ENCODE measurements at places on chromosomes 2 and 18. TPM values are rescaled to one million over a fixed set of nuclear protein-coding genes. Genes with fewer than 3 reads are reported as not detected.

Gene DSC2
- 39.7 TPM for total RNA-seq

DNA sequence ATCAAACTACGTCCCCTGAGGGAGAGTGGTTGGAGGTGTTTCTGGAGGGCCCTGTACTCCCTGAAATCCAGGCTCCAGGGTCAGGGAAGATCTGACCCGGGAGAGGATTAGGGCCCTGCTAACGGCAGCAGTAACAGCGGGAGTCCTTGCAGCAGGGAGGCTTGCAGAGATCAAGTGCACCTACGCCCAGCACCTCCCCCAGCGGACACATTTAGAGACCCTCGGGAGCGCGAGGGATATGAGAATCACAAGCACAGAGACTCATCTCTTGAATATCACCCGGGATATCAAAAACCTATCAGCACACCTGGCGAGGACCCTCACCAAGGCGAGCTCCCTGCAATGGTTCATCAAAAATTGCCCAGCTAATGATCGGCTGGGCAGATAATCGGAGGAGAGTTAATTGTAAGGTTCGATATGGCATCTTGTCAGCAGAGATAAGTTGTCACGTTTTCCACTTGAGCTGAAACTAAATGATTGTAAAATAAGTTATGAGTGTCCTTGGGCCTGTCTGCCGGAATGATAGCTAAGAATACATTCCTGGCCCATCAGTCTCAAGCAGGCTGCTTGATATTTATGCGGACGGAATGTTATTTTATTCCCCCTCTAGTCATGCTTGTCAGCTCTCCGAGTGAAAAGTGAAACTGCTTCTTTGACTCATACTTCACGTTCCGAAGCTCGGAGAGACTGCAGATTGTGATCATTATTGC, 209.8 kb downstream of the GBX2 start:
- no peaks in the 10 kb centered on the region for H3K27me3 ChIP-seq
- H3K4me3 ChIP-seq, result no peak overlapping the region
- no peak for DNase-seq
- H3K4me1 ChIP-seq, result no peaks in the 10 kb centered on the region
- no peak overlapping the region for H3K27ac ChIP-seq

Gene ACVR2A
- total RNA-seq, result 18.1 TPM

GRCh38 chr2:189799531-189799930, 15.3 kb downstream of the PMS1 start:
- no peaks in the 10 kb centered on the region for H3K4me1 ChIP-seq
- DNase-seq, result no peak
- peaks cover 22% of the 10 kb centered on the region for H3K36me3 ChIP-seq
- no peak overlapping the region for H3K27ac ChIP-seq

DNA sequence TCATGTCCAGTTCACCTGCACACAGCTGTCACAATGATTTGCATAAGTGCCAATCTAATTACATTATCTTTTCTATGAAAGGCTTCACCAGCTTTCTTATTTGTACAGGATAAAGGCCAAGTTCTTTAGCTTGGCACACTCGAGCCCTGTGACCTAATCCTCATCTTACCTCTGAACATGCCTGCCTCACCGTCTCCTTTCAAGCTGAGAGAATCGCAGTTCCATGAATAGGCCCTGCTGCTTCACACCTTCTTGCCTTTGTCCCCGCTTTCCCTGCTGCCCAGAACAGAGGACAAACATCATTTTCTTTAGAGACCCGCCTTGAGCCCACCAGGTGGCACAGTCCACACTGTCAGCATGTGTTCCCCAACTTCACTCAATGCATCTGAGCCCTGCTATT, 1094.7 kb downstream of the BCL11A start:
- no peak overlapping the region for H3K4me3 ChIP-seq
- no peaks in the 10 kb centered on the region for H3K27me3 ChIP-seq
- no peak overlapping the region for H3K27ac ChIP-seq

DNA sequence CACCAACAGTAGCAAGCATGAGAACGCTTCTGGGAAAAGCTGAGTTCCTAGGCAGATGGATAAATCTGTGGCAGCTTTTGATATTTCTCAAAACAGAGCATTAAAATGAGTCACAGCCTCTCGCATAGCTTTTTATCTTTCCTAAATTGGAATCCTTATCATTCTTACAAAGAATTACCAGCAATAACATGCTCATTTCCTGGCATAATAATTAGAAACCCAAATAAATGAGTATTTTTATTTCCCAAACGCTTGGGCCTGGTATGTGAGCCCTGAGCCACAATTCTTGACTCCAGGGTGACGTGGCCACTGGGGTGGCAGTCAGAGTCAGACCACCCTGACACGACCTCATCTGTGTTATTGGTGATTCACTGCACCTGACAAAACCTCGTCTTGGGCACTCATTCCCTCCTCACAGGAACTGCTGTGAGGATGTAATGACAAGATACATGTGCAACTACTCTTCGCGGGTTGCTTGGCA, 210.7 kb downstream of the ARL4C start:
- H3K4me1 ChIP-seq, result no peaks in the 10 kb centered on the region
- DNase-seq, result no peak
- no peaks in the 10 kb centered on the region for H3K36me3 ChIP-seq
- no peak overlapping the region for H3K27ac ChIP-seq
- H3K27me3 ChIP-seq, result no peaks in the 10 kb centered on the region

Gene CNDP1
- not detected for total RNA-seq

Gene FIGN
- 22.8 TPM for total RNA-seq

GRCh38 chr2:138447889-138448570, 53.5 kb upstream of the SPOPL start:
- DNase-seq, result no peak
- no peak overlapping the region for H3K27ac ChIP-seq
- H3K4me3 ChIP-seq, result no peak overlapping the region
- H3K27me3 ChIP-seq, result no peaks in the 10 kb centered on the region
- no peaks in the 10 kb centered on the region for H3K36me3 ChIP-seq
- H3K4me1 ChIP-seq, result no peaks in the 10 kb centered on the region

- no peaks in the 10 kb centered on the region for H3K4me1 ChIP-seq
- H3K27ac ChIP-seq, result no peak overlapping the region
- H3K36me3 ChIP-seq, result no peaks in the 10 kb centered on the region
- peaks cover 2% of the 10 kb centered on the region for H3K27me3 ChIP-seq
- no peak overlapping the region for H3K4me3 ChIP-seq
- DNase-seq, result no peak
These were observed 7.4 kb upstream of the MBP start for GRCh38 chr18:77140030-77140429.

DNA sequence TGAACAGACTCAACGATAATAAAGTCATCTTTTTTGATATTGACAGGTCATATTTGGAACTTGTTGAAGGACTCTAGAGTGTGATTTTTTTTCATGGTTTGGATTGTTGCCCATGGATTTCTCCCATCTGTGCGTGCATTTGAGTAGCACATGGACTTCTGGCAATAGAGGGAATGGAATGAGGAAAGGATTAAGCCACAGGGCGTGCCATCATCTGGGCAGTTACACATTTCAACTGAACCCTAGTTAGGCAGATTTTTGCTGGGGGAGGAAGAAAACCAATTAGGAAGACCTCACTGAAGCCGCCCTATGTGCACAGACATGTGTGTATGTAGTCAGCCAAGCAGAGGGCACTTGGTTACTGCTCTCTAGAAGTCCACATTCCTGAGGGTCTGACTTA, 72.6 kb downstream of the TPGS2 start:
- H3K4me1 ChIP-seq, result no peaks in the 10 kb centered on the region
- H3K4me3 ChIP-seq, result no peak overlapping the region

Gene CRYGD
- total RNA-seq, result 0.98 TPM

DNA sequence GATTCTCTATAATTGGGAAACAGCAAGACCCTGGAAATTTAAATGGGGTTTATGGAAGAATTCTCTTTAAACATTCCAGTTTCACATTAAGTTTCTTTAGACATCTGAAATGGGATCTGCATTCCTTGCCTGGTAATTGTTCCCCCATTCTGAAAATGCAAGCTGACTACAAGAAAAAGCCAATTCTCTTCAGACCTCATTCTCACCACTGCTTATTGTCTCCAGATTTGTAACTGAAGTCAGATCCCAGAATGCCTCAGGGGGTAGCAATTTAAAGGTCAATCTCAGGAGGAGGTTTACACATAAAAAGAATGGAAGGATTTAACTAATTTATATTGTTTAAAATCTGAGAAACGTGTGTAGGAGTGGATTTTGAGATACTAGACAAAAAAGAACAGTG, 41.2 kb downstream of the COL3A1 start:
- H3K4me1 ChIP-seq, result peaks cover 7% of the 10 kb centered on the region
- no peaks in the 10 kb centered on the region for H3K36me3 ChIP-seq
- no peak for DNase-seq

GRCh38 chr2:102515851-102516250, 42.8 kb downstream of the SLC9A4 start:
- no peaks in the 10 kb centered on the region for H3K36me3 ChIP-seq
- no peaks in the 10 kb centered on the region for H3K4me1 ChIP-seq
- H3K4me3 ChIP-seq, result no peak overlapping the region
- no peak overlapping the region for H3K27ac ChIP-seq

DNA sequence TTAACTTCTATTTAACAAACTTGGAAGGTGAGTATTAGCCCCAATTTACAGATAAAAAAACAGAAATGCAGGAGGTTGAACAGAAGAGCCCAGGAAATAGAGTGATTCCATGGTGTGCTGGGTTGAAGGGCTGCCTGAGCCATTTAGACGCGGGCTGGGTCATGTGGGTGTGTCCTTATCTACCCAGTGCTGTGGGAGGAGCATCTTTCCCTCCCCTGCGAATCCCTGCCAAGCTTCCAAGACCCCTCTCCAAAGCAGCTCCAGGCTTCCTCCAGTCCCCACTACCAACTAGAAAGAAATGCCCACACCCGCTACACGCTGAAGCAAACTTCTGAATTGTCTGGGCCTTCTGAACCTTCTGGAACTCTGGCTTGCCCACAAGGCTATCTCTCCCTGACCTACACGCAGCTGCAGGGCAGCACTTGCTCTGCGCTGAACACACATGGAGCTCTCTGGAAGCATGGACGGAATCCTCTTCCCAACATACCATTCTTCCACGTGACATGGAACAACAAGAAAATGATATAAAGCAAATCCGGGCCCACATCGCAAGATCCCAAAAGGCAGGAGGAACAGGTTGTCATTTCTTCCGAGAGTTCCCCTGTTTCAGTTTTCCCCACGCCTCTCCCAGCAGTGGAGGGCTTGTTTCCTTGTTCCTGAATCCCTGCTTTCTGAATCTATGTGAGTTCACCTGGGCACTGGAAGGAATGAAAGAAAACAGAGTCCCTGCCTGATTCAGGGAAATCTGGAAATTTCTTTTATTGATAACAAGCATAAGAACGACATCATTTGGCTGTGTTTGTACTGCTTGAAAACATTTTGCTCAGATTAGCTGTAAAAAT, 562.7 kb upstream of the ID2 start:
- no peaks in the 10 kb centered on the region for H3K27me3 ChIP-seq
- no peak overlapping the region for H3K27ac ChIP-seq
- H3K4me1 ChIP-seq, result no peaks in the 10 kb centered on the region
- no peak overlapping the region for H3K4me3 ChIP-seq

- H3K4me1 ChIP-seq, result no peaks in the 10 kb centered on the region
- no peaks in the 10 kb centered on the region for H3K27me3 ChIP-seq
- H3K36me3 ChIP-seq, result no peaks in the 10 kb centered on the region
- no peak for DNase-seq
These were observed 1.1 kb upstream of the SEH1L start for GRCh38 chr18:12946549-12947284.

DNA sequence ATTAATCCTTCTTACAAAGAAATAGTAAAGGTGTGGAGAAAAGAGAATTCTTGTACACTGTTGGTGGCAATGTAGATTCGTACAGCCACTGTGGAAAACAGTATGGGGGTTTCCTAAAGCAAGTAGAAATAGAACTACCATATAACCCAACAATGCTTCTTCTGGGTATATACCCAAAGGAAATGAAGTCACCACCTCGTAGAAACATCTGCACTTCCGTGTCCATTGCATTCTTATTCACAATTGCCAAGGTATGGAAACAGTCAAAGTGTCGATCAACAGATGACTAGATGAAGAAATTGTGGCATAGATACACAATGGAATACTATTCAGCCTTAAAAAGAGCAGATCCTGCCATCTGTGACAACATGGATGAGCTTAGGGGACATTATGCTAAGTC, 93.4 kb upstream of the TGIF1 start:
- H3K36me3 ChIP-seq, result no peaks in the 10 kb centered on the region
- H3K4me1 ChIP-seq, result no peaks in the 10 kb centered on the region
- no peak overlapping the region for H3K4me3 ChIP-seq
- DNase-seq, result no peak
- H3K27ac ChIP-seq, result no peak overlapping the region

DNA sequence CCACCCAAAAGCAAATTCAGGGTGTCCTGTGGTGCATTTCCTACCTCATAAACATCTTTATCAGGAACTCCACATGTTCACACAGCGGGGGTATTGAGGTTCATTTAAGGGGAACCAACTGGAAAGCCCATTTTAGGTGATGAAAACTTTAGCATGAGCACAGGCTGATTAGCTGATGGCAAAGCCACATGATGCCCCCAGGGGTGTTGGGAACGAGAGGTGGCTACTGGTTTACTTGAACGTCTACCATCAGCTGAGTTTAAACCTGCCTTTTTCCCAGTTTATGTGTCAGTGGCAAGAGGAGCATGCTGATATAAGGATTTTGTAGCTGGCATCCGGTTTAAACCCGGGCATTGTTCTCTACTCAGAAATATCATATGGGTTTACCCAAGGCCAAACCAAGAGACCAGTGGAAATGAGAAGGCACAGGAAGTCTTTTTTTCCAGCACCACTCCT, 54.5 kb upstream of the UPP2 start:
- no peak overlapping the region for H3K27ac ChIP-seq
- no peak overlapping the region for H3K4me3 ChIP-seq
- H3K27me3 ChIP-seq, result no peaks in the 10 kb centered on the region
- H3K36me3 ChIP-seq, result no peaks in the 10 kb centered on the region
- no peaks in the 10 kb centered on the region for H3K4me1 ChIP-seq

Gene TRIM43
- not detected for total RNA-seq

DNA sequence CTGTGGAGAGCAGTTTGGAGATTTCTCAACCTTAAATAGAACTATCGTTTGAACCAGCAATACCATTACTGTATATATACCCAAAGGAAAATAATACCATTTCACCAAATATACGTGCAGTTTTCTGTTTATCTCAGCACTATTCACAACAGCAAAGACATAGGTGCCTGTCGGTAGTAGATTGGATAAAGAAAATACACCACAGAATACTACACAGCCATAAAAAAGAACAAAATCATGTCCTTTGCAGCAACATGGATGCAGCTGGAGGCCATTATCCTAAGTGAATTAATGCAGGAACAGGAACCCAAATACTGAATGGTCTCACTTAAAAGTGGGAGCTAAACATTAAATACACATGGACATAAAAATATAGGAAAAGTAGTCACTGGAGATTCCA, 81.3 kb downstream of the SMCHD1 start:
- no peak for DNase-seq
- H3K4me3 ChIP-seq, result no peak overlapping the region
- H3K4me1 ChIP-seq, result no peaks in the 10 kb centered on the region
- no peaks in the 10 kb centered on the region for H3K27me3 ChIP-seq

Gene DYSF
- 8.5 TPM for total RNA-seq

Measured in H1 (cell line).